ENCODE measurements at places on chromosomes 3 and 15.

- DNase-seq, result no peak
Observed at GRCh38 chr15:91100814-91101607, 954 bp downstream of the SV2B start.

- DNase-seq, result no peak
Observed at GRCh38 chr3:28924744-28925360, 356.0 kb upstream of the RBMS3 start.

GRCh38 chr3:34155666-34156065, 357.2 kb downstream of the PDCD6IP start:
- DNase-seq, result no peak

DNA sequence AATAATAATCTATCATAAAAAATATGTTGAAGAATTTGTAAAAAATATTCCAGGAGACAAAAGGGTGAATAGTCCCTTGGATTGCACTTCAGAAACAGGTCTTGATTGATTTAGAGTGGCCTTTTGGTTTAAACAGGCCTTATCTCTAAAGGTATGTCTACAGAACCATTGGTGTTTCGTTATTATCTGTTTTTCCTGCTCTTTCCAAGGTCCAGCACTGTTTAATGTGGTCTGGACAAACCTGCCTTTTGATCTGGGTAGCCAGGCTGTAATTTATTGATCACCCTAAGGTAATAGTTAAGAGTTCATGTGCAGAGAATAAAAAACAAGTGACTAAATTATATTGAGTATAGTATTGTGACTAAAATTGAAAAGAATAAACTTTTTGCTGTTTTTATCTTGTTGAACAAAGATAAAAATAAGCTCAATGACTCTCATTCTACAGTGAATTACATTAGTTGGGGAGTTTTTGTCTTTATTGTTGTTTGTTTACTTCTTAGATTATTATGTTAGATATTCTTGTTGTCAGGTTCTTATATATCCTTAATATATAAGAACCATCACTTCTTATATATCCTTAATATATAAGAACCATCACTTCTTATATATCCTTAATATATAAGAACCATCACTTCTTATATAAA, 25.1 kb downstream of the SLC2A2 start:
- DNase-seq, result no peak

- DNase-seq, result no peak
Observed at GRCh38 chr3:181943285-181943684, 231.6 kb downstream of the SOX2 start.

DNA sequence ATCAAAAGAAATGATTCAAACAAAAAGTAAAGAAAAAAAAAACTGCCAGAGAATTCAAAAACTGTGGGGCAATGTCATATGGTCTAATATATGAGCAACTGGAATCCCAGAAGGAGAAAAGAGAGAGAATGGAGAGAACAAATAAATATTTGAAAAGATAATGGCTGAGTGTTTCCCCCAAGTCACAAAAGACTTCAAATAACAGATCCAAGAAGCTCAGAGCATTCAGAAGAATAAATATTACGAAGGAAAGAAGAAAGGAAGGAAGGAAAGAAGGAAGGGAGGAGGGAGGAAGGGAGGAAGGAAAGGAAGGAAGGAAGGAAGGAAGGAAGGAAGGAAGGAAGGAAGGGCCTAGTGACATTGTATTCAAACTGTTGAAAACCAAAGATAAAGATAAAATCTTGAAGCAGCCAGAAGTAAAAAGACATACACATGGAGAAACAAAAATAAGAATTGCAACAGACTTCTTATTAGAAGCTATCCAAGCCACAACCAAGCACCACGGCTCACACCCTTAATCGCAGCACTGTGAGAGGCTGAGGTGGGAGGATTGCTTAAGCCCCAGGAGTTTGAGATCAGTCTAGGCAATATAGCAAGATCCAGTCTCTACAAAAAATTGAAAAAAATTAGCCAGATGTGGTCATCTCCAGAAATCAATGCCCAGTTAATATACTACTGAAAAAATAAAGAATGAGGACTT, 118.9 kb upstream of the IGSF10 start:
- no peak for DNase-seq

DNA sequence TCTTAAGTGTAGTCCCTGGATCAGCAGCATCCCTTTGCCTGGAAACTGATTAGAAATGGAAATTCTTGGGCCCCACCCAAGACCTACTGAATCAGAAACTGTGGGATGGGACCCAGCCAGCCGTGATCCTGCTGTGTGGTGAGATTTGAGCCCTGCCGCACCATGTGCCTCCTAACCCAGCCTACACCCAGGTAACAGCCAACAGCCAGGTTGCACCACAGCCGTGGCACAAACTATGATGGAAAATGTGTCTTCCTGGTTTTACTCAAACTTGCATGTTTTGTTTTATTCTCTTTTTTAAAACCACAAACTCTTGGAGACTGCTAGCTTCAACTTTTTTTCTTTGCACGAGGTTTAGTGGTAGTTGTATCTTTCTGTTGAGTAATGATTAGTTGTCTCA, 2.6 kb downstream of the LIMD1 start:
- no peak for DNase-seq

GRCh38 chr3:64612082-64612860, 75.5 kb downstream of the ADAMTS9 start:
- no peak for DNase-seq

DNA sequence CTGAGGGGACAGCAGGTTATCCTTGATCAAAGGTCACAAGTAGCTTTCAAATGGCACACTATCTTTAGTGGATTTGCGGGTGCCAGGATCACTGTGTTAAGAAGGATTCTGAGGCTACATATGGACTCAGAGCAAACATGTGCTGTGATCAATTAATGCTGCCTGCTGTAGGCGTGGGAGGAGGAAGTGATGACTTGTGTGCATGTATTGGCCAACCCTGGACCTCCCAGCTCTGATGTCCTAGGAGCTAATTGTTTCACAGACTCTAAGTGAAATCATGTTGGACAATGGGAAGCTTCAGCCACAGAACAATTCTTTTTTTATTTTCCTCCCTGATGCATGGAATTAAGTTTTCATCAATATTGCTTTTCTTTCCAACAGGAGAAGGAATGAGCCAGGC, 24.4 kb downstream of the FAH start:
- DNase-seq, result no peak

DNA sequence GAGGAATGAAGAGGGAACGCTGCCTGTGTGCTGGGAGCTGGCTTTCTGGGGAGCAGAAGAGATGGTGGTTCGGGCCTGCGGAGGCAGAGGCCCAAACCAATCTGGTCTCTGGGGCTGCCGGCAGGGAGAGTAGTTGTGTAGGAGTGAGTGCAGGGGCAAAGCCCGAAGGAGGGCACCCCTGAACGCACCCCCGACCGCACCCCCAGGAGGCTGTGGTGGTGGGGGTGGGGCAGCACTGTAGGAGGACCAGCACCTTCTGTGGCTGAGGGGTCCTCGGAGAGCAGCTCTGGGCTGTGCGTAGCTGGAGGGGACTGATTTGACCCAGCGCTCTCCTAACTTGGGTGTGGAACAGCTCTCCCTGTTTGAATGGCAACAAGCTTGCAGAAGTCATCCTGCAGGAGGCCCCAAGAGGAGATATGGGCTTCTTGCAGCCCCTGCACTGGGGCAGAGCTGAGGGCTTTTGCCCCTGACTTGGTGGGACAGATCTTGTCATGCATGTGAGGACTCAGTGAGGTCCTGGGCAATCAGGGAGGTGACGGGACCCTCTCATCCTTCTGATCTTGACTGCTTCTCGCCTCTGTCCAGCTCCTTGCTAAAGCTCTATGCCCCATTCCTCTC, 26.1 kb downstream of the C15orf39 start:
- DNase-seq, result no peak

DNA sequence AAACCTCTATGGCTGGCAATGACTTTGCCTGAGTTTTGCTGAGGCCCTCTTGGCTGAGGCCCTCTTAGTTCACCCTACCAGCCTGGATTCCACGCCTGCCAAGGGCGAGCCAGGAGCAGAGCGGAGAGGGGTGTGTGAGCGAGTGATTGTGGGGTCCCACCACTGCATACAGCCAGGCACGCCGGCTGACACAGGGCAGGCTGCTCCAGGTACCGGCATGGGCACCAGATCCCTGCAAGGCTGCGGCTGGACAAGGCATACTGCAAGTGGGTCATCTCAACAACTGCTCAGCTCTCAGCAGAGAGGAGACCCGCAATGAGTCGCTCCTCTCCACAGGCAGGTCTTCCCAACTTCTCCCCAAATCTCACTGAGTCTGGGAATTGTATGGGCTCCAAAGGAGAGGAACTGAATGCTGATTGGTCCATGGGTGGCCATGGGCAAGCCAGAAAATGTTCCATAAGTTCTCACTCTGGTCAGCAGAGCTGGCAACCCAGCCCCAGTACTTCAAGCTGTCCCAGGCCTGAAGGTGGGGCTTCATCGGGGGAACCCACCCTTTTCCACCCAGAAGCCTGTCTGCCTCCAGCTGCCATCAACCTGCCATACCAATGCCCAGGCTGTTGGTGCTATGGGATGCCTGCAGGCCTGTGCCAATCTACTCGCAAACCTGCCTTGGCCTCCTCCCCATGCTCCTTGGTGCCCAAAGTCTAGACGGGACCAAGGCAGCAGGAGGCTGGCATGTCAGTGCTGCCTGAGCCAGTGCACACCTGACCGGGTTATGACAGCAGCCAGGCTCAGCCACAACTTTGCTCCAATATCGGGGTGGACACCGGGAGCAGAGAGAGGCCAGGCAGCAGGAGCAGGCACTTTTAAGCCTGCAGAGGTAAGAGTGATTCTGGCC, 1273.6 kb upstream of the GBE1 start:
- DNase-seq, result no peak

DNA sequence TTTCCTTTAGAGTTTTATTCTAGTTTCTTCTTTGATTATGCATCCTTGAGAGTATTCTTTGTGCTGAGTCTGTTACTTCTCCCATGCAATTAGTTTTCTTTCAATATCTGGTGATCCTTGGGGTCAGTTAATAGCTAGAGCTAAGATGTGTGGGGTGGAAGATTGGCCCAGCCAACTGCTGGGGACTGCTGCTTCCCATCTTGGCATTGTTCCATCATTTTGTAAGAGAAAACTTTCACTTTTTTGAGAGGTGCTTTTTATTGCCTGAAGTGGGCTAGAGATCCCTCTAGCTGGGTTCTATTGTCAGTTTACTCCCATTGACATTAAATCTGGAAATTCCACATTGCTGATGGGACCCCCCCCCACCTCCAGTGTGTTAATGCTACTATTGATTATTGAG, 15.4 kb downstream of the BCL2L10 start:
- DNase-seq, result no peak

GRCh38 chr3:10406414-10406813, 85.5 kb upstream of the SEC13 start:
- DNase-seq, result no peak

- no peak for DNase-seq
Observed at GRCh38 chr15:67143646-67144045, 78.2 kb downstream of the SMAD3 start.

GRCh38 chr3:86239946-86240345, 751.0 kb downstream of the VGLL3 start:
- DNase-seq, result no peak

GRCh38 chr15:54789376-54789775, 407.4 kb downstream of the RSL24D1 start:
- DNase-seq, result no peak

GRCh38 chr3:27501759-27502158, 17.6 kb upstream of the SLC4A7 start:
- DNase-seq, result no peak

- no peak for DNase-seq
Observed at GRCh38 chr3:195059471-195060216, 211.3 kb downstream of the XXYLT1 start.

DNA sequence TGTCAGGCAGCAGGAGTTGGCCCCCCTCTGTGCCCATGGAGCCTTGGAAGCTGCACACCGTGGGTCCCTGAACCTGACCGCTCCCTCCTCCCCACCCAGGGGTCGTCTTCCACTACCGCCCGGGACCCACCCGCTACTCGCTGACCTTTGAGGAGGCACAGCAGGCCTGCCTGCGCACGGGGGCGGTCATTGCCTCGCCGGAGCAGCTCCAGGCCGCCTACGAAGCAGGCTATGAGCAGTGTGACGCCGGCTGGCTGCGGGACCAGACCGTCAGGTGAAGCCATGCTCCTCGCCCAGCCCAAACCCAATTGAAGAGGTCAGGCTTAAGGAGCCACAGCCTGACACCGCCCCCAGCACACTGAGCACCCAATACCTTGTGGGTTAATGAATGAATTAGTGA, 43.9 kb downstream of the ACAN start:
- no peak for DNase-seq

DNA sequence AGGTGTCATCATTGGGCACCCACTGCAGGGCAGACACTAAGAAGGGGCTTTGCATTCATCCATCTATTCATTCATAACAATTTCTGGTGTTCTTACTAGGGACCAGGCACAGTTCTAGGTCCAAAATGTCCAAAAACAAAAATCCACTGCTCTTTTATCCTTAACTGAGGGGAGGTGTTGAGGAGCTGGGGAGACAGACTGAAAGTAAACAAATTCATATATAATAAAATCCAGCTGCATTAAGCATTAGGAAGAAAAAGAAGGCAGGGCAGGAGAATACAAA, 1.1 kb downstream of the EIF4E3 start:
- no peak for DNase-seq

DNA sequence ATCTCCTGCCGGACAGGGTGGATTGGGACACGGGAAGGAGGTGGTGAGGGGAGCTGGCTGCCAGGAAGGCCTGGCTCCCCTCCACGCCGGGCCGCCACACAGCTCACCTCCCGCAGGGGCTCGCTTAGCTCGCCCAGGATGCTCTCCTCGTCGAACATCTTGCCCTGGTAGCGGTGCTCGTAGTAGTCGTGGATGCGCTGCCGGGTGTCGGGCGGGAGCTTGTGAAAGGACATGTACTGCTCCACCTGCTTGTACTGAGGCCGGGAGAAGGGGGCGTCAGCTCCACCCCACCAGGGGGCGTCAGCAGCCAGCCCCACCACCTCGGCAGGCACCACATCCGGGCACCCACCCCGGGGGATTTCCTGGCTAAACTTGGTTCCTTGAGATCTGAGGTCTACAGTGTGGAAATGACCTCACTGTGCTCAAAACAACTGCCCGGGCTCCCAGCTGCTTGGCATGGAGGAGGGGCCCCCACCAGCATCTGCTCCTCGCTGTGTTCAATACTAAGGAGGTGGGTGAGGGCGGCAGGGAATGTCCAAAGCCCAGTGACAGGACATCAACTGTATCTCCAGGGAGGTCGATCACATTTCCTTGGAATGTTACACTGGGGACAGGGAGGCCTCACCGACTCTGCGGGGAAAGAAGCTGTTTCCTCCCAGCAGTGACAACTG, 43.4 kb downstream of the HCN4 start:
- no peak for DNase-seq

All from stimulated activated CD8-positive, alpha-beta memory T cell treated with anti-CD3 and anti-CD28 coated beads, Interleukin-4, amount 100 ng/mL, for 1 hour (primary cell).